ENCODE measurements at places on chromosomes 1 and 21.
A peak's percentile ranks its signal among the peaks of the same experiment; 100 is the strongest.

GRCh38 chr1:239858057-239858456, 233.6 kb upstream of the FMN2 start:
- no peak for DNase-seq

DNA sequence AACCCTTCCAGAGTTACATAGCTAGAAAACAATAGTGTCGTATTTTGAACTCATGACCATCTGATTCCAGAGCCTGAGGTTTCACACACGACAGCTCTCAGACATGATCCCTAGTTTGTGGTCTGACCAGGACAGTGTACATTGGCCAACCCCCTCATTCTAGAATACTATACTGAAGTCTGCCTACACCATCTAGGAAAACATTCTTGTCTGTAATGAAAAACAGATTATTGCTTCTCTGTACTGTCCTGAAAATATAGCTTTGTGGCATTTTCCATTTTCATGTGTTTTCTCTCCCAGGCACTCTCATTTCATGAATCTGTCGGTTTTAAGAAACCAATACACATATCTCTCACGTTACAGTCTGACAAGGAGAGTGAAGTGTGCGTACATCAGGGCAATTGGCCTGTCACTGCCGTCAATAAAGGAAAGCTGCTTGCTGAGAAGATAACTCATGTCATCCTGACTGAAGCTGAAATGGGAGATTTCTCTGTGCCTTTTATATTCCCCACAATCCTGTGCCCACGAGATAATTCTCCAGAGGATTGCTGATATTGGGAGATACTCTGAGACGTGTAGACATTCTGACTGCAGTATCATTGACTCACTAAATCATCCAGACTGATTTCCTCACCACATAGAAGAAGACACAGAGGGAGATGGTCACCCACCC, 585.6 kb downstream of the PLPP3 start:
- no peak for DNase-seq

GRCh38 chr1:187264995-187265602, 436.4 kb downstream of the PLA2G4A start:
- no peak for DNase-seq

DNA sequence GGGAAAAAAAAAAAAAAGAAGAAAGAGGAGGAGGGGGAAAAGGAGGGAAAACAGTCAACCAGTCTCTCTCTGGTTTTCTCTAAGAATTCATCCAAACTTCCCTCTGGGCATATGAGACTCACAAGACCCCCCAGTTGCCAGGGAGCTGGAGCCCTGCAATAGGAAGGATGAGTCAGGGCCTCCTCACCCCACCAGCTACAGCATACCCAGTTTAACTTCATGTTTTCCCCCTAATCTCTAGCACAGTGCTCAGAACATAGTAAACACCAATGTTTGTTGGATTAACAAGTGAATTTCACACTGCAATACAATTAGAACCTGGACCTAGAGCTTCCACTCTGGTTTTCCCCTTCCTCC, 7.8 kb downstream of the F11R start:
- DNase-seq: peak; percentile 8

GRCh38 chr1:174988539-174988938, 11.2 kb upstream of the CACYBP start:
- DNase-seq: no peak

GRCh38 chr1:110619412-110620249, 13.5 kb upstream of the KCNA2 start:
- DNase-seq: peak; percentile 83

Data from stimulated activated CD4-positive, alpha-beta T cell treated with anti-CD3 and anti-CD28 coated beads, Interleukin-4, amount 100 ng/mL, for 4 hours (primary cell).